ENCODE measurements at places on chromosomes 1 and 21. TPM values are rescaled to one million over a fixed set of nuclear protein-coding genes. Genes with fewer than 3 reads are reported as not detected.

DNA sequence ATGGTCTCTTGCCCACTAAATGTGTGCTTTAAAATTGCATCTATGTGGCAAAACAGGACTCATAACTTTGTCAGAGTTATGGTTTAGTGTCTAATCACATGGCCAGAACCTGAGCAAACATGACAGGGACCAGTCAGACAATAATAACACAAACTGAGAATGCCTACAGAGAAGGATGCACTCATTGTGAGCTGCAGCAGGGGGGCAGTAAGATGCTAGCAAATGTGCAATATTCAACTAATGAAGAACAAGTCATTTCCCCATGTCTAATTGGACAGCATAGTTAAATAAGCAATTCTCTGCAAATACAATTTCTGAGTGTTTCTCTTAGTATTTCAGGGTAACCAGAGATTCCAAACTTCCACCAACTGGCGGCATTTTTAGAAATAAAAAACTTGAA lies 30.8 kb downstream of the SPAG17 start:
- H3K4me1 ChIP-seq = no peaks in the 10 kb centered on the region
- H3K4me3 ChIP-seq = no peak overlapping the region
- H3K27ac ChIP-seq = no peak overlapping the region
- peak; percentile 11 for DNase-seq

- H3K4me1 ChIP-seq = peaks cover 20% of the 10 kb centered on the region
- peak; percentile 74 for DNase-seq
- peaks cover 21% of the 10 kb centered on the region for H3K36me3 ChIP-seq
- peak overlapping the region; percentile 82 for H3K27ac ChIP-seq
- H3K4me3 ChIP-seq = no peak overlapping the region
- H3K27me3 ChIP-seq = no peaks in the 10 kb centered on the region
Observed at GRCh38 chr1:215599418-215600074, 32.4 kb downstream of the KCTD3 start.

DNA sequence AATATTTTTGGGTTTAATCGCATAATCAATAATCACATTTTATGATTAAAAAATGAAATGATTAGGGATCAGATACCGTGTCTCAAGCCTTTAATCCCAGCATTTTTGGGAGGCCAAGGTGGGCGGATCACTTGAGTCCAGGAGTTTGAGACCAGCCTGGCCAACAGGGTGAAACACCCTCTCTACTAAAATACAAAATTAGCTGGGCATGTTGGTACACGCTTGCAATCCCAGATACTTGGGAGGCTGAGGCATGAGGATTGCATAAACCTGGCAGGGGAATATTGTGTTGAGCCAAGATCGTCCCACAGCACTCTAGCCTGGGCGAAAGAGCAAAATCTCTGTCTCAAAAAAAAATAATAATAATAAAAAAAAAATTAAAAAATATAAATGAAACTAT lies 1581.4 kb downstream of the KCNT2 start:
- no peak overlapping the region for H3K4me3 ChIP-seq
- H3K27ac ChIP-seq = no peak overlapping the region
- no peaks in the 10 kb centered on the region for H3K27me3 ChIP-seq
- no peaks in the 10 kb centered on the region for H3K4me1 ChIP-seq
- no peak for DNase-seq
- no peaks in the 10 kb centered on the region for H3K36me3 ChIP-seq

- no peak overlapping the region for H3K4me3 ChIP-seq
- H3K27ac ChIP-seq = no peak overlapping the region
- no peaks in the 10 kb centered on the region for H3K36me3 ChIP-seq
- H3K4me1 ChIP-seq = peaks cover 6% of the 10 kb centered on the region
Observed at GRCh38 chr1:158039380-158039779, 45.9 kb downstream of the KIRREL1 start.

DNA sequence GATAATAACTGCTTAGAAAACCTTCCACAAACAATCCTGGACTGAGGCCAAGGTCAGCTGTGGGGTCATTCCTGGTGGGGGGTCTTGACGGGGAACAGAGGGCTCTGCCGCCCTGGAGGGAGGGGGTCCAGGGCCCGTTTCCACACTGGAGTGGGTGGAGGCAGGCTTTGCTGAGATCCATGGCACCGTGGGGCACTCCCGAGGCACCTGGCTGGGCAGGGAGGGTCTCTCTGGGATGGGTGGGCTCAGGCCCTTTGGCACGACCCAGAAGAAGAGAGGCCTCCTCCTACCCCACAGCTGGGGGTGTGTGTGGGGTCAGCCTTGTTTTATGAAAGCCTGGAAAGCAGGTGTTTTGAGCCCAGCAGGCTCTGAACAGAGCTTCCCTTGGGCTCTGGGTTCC lies 5.1 kb downstream of the MMEL1 start:
- DNase-seq = no peak
- H3K36me3 ChIP-seq = no peaks in the 10 kb centered on the region
- no peak overlapping the region for H3K27ac ChIP-seq
- no peak overlapping the region for H3K4me3 ChIP-seq

GRCh38 chr1:157523774-157524493 lies 28.4 kb downstream of the FCRL5 start:
- no peak overlapping the region for H3K4me3 ChIP-seq
- H3K27me3 ChIP-seq = no peaks in the 10 kb centered on the region
- no peak for DNase-seq
- no peaks in the 10 kb centered on the region for H3K4me1 ChIP-seq
- no peak overlapping the region for H3K27ac ChIP-seq

GRCh38 chr1:6612641-6613360 lies 730 bp upstream of the PHF13 start:
- H3K4me3 ChIP-seq = peak overlapping the region; percentile 57
- H3K36me3 ChIP-seq = peaks cover 3% of the 10 kb centered on the region
- H3K4me1 ChIP-seq = peaks cover 19% of the 10 kb centered on the region
- no peaks in the 10 kb centered on the region for H3K27me3 ChIP-seq

CFH gene
- not detected for polyA plus RNA-seq

MNDA gene
- polyA plus RNA-seq = not detected

DOCK7 gene
- polyA plus RNA-seq = 23.5 TPM
